ENCODE measurements at places on chromosomes 4 and X.

- peak; percentile 92 for DNase-seq
These were observed 131.9 kb downstream of the FHIP1A start for GRCh38 chr4:151540728-151541388.

- DNase-seq = peak; percentile 12
These were observed 83.2 kb downstream of the GPAT3 start for GRCh38 chr4:83618991-83619645.

DNA sequence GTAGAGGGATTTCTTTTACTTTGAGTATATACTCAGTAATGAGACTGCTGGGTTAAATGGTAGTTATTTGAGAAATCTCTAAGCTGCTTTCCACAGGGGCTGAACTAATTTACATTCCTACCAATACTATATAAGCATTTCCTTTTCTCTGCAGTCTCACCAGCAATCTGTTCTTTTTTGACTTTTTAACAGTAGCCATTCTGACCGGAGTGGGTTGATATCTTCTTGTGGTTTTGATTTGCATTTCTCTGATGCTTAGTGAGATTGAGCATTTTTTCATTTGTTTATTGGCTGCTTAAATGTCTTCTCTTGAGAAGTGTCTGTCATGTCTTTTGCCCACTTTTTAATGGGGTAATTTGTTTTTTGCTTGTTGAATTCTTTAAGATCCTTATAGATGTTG is 43.3 kb downstream of the SPCS3 start:
- DNase-seq = no peak

GRCh38 chr4:55121246-55121645 is 4.1 kb downstream of the KDR start:
- DNase-seq = peak; percentile 22

GRCh38 chr4:171891038-171891437 is 77.8 kb downstream of the GALNTL6 start:
- peak; percentile 7 for DNase-seq

DNA sequence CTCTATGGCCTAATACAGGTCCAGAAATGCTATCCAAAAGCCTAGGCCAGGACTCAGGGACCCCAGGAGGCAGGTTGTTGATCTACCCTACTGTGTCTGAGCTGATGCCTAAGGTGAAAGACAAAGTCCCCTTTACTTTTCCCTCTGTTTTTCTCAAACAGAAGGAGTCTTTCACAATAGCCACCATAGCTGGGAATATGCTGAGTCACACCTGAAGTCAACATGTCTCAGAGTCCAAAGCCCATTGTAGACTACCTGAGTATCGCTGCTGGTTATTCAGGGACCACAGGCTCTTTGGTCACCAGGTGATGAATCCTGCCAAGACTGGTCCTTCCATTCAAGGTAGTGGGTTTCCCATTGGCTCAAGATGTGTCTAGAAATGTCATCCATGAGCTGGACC is 562.2 kb downstream of the ACTRT1 start:
- no peak for DNase-seq

- DNase-seq = no peak
These were observed 17.5 kb downstream of the VEGFD start for GRCh38 chrX:15366506-15367352.

Measured in umbilical cord (tissue), 2 donors.